ENCODE measurements at places on chromosomes 5 and 9. TPM values are rescaled to one million over a fixed set of nuclear protein-coding genes. Genes with fewer than 3 reads are reported as not detected.

The ARID3C gene
- total RNA-seq: not detected

The SLC45A2 gene
- total RNA-seq: 0.40 TPM

The SLC25A2 gene
- 0.27 TPM for total RNA-seq

The CTNND2 gene
- total RNA-seq: not detected

The PCDHA1 gene
- total RNA-seq: not detected

The PLEKHG4B gene
- not detected for total RNA-seq

The IL9 gene
- not detected for total RNA-seq

The PCAT7 gene
- total RNA-seq: 0.27 TPM

The RAB14 gene
- 46.4 TPM for total RNA-seq

The PIK3R1 gene
- total RNA-seq: 119 TPM

The RANBP3L gene
- not detected for total RNA-seq

The RORB gene
- total RNA-seq: not detected

The CCNO gene
- not detected for total RNA-seq

The GAPVD1 gene
- total RNA-seq: 68.9 TPM

The TMEM215 gene
- not detected for total RNA-seq

The SLC6A3 gene
- not detected for total RNA-seq

The AQP7 gene
- 1.1 TPM for total RNA-seq

The DPYSL3 gene
- not detected for total RNA-seq

The SPATA31D4 gene
- not detected for total RNA-seq

The MEGF9 gene
- total RNA-seq: 11.1 TPM

The LCN15 gene
- not detected for total RNA-seq

The SLCO6A1 gene
- not detected for total RNA-seq

The GLDC gene
- 2.0 TPM for total RNA-seq

The TARS1 gene
- 29.7 TPM for total RNA-seq

The UBLCP1 gene
- 19.7 TPM for total RNA-seq

The NDUFS6 gene
- 14.2 TPM for total RNA-seq

The HRCT1 gene
- not detected for total RNA-seq

The FAT2 gene
- not detected for total RNA-seq

The FGF18 gene
- total RNA-seq: not detected

All from naive thymus-derived CD4-positive, alpha-beta T cell (primary cell).